Non-pigmented ciliary epithelial cell (primary cell): ENCODE measurements at places on chromosomes 1 and 21.

GRCh38 chr1:9909234-9910046 is 629 bp downstream of the CTNNBIP1 start:
- no peak for DNase-seq

DNA sequence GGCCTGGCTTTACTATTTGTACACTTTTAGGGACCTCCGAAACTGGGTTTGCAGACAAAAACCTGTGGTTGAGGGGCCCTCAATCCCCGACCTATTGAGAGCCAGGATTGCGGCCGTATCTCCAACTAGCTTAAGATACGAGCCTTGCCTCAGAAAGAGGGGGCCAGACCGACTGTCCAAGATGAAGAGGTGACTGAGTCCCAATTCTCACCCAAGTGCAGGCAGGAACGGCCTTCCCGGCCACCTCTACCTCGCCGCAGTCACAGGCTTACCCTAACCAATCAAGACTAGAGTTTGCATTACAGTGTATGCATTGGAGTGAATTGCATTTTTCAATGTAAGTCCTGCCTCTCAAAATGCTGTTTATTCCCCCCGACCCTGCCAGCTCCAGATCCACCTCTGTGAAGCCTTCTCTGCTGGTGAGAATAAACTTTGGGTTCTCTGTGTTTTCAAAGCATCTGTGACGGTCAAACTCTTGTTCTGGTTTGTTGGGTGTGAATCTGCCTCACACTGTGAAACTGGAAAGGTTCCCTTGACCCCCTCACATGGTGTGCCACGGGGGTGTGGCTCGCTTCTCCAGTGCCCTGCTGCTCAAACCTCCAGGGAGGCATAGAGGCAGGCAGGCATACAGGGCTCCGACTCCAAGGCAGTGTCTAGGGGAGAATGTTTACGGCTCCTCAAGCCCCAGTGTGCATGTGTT is 62.2 kb upstream of the WLS start:
- no peak for DNase-seq

DNA sequence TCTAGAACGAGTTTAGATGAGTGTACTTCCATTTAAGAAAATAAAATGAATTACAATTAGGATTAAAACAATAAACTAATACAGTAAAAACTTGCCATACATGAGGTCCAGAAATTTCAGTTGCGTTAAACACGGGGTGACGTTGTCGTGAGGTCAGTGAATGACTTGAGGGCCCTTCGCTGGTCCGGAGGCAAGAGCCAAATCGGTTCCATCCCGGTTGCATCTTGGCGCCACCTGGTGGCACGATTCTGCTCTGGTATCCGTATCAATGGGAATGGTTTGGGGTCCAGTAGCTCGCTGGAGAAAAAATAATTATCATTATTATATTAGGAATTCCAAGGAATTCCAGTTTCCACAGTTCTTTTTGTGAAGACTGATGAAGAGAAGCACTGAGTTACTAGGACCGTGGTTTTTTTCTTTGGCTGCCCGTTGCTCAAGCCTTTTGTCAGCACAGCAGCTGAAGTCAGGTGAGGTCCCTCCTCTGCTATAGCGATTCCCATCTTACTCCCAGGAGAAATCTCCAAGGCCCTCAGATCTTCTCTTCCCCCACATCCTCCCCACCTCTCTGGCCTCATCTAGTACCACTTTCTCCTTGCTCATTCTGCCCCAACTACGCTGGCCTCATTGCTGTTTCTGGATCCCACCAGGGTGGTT is 161.4 kb downstream of the SLC35F3 start:
- DNase-seq, result no peak

GRCh38 chr1:216805953-216806352 is 82.7 kb upstream of the ESRRG start:
- DNase-seq, result no peak

- DNase-seq, result no peak
Observed at GRCh38 chr1:119387858-119388257, 19.3 kb downstream of the HAO2 start.

DNA sequence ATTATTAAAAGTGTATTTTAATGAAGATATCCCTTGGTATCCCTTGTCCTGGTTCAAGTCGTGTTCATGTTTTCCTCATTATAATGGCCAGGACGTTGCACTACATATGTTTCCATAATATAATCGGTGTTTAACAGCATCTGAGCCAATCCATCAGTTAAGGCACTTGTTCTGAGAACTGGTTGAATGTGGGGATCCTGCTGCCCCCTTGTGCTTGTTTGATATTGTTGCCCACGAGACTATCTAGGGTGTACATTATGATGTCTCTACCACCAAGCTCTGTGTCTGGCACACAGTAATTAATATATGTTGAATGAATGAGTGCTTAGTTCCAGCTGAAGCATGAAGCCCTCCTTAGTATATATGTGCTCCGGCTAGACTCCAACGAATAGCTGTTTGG is 193.0 kb downstream of the CACNA1E start:
- no peak for DNase-seq
